ENCODE measurements at places on chromosomes 3 and 15.
A peak's percentile ranks its signal among the peaks of the same experiment; 100 is the strongest.

DNA sequence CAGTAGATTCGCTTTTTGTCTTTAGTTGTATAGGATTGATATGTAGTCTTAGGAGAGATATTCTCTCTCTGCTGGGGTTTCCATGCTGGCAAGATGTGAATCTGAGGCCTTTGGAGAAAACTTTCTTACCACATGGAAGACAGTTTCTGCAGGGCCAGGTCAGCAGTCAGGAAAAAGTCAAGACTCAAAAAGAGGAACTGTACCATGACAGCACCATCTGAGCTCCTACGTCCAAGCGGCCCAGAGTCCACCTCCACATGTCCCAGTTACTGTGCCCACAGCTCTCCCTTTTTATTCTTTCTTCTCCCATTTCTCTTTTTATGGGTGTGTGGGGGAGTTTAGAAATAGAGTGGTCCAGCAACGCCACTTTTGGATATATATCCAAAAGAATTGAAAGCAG, 172.0 kb downstream of the MTHFS start:
- no peak for DNase-seq

GRCh38 chr3:1531981-1532380, 439.2 kb downstream of the CNTN6 start:
- no peak for DNase-seq

DNA sequence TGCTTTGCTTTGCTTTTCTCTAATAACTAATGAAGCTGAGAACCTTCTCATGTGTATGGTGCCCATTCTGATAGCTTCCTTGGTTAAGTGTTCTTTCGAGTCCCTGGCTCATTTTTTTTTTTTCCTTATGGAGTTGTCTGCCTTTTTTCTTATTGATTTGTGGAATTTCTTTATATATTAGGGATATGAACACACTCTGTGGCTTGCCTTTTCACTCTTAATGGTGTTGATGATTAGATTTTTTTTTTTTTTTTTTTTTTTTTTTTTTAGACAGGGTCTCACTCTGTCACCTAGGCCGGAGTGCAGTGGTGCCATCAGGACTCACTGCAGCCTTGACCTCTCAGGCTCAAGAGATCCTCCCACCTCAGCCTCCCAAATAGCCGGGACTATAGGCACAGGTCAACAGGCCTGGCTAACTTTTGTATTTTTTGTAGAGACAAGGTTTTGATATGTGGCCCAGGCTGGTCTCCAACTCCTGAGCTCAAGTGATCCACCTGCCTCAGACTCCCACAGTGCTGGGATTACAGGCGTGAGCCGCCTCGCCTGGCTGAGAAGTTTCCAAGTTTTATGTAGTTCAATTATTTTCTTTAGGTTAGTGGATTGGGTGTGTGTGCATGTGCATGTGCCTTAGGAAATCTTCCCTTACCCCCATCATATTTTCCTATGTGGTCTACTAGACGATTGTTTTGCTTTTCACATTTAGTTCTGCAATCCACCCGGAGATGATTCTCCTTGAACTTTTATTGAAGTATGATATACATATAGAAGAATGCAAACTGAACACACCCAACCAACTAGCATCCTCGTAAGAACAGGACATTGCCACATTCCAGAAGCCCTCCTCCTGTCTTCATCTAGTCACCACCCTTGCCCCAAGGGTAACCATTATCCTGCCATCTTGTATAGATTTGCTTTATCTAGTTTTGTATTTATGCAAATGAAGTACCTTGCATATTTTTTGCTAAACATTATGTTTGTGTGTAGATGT, 1.7 kb upstream of the SNRPA1 start:
- no peak for DNase-seq

GRCh38 chr15:100681335-100681746, 79.0 kb downstream of the ASB7 start:
- DNase-seq, result no peak

- DNase-seq, result no peak
Measured at GRCh38 chr3:169953462-169954141, 13.0 kb upstream of the SEC62 start.

GRCh38 chr3:194181612-194182529, 45.9 kb downstream of the HES1 start:
- no peak for DNase-seq

DNA sequence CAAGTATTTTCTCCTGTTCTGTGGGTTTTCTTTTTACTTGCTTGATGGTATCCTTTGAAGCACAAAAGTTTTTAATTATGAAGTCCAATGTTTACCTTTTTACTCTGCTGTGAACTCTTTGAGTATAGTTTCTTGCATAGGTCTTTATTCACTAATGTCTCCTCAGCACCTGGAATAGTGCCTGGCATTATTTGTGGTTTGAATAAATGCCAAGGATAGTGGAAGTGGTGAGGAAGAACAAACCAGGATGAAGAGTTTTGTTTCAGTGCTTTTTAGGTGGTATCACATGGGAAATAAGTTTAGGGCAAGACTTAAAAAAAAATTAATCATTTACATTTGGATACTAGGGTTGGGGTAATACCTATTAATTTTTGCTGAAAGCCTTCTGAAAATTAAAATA, 25.7 kb downstream of the GPD1L start:
- no peak for DNase-seq

DNA sequence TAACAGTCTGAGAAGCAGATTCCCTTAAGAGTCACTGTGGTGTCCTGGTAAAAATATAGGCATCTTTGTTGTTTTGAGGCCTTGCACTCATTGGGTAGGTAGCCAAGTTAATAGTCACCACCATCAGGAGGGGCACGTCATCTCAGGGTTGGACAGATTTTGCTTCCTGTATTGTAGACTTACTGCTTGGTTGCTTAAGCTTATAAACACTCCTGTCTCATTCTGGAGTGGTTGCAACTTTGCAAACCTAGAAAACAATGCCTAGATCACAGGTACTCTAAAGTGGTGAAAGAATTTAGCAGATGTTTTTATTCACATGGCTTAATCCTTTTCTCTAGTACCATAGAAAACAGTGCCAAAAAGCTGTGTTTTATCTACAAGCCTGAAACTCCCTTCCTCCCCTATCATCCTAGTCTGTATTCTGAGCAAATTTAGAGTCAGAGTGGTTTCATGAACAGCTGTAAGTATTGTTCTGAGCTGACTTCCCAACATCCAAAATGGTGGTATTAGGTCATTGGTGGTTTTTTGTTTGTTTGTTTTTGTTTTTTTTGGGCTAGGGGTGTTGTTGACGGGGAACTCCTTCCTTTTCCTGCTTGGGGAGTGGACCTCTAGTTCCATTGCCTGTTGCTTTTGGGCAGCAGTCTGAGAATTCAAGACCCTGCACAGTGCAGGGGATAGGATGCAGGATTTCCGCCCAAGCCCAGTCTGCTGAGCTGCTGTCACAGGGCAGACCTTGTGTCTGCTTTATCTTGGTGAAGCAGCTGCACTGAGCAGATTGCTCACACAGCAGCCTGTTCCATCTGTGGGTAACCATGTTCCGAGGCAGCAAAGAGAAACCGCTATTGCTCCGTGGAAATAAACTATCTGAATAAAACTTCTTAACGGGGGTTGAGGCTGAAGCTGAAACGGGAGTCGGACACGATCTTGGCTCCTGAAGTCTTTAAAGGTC, 202.0 kb downstream of the AKAP13 start:
- DNase-seq, result peak; percentile 37

- DNase-seq, result no peak
Measured at GRCh38 chr15:67782691-67782991, 42.7 kb upstream of the SKOR1 start.

GRCh38 chr3:128313935-128314334, 152.8 kb downstream of the DNAJB8 start:
- no peak for DNase-seq

DNA sequence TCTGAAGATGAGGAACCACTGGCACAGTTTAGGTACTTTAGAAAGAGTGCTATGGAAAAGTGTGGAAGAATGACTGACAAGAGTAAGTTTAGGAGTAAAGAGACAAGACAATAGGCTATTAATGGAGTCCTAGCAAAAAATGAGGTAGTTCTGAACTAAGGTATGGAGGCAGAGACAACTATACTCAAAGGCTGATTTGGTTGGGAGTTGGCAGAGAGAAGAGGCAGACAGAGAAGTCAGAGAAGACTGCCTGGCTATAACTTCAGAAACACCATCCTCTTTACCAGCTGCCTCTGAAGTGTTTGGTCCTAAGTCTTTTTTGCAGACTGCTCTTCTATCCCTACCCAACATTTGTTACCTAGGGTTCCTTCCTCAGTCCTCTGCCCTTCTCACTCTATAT, 19.2 kb downstream of the DYNC1LI1 start:
- DNase-seq, result no peak

DNA sequence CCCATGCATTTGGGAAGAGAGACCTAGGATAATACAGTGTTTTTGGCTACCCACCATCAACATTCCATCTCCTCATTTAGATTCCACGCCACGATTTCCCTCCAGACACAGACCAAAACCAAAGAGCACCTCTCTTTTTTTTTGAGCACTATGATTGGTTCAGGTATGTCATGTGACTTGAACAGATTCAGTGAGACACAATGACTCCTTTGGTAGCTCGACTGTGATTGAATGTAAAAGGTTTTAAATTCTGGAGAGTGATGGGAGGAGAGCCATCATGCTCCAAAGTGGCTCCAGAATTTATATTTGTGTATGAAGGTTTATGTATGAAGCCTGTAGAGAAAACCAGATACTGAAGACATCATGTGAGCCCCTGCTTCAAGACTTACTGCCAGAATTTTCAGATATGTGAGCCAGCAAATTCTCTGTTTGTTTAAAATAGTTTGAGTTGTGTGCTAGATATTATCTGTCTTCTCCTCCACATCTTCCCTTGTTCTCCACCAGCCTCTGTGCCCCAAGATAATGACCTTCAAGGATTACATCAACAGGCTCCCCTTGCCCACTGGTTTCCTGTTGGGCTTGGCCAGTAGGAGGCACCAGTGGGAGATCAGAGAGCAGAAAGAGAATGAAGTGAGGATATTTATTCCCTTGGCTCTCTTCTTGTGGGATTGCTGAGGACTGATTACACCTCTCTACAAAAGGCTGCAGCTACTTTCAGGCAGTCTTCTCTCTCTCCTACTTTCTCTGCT, 12.5 kb downstream of the MYD88 start:
- no peak for DNase-seq

- DNase-seq, result no peak
Measured at GRCh38 chr3:20924646-20925385, 738.8 kb upstream of the SGO1 start.

GRCh38 chr3:105788593-105788992, 80.2 kb downstream of the CBLB start:
- no peak for DNase-seq

DNA sequence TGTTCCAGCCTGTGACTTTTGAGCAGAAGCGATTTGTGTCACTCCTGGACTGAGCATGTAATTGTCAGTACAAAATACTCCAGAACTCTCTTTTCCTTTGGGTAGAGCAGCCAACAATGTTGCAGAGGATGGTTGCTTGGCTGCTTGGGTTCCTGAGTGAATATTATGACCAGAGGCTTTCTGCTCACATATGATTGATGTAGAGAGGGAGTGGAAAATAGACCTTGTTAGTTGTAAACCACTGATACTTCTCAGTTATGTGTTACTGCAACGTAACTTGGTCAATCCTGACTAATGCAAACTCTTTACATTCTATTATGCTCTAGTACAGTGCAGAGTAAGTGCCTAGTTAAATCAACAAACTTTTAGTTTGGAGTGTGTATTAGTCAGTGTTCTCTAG, 322.6 kb upstream of the KCNH8 start:
- DNase-seq, result no peak

DNA sequence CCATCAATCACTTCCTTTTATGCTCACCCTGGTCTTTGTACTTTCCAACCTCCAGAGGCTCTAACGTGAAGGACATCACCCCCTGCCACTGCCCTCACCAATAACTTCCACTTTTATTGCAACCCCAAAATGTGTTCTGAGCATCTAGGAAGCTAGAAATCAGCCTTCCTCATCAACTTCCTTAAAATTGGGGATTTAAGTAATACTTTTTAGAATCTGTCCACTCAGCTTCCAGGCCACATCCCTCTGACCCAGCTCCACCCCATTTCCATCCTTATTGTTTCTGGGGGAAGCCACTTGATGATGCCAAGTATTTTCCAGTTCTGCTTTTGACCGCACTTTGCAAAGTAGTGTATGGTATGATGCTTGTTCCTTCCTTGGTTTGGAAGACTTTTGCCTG, 73.5 kb upstream of the XCR1 start:
- no peak for DNase-seq

- DNase-seq, result no peak
Measured at GRCh38 chr15:95839367-95839782, 491.1 kb upstream of the NR2F2 start.

- no peak for DNase-seq
Measured at GRCh38 chr15:22936577-22937472, 43.3 kb downstream of the CYFIP1 start.

DNA sequence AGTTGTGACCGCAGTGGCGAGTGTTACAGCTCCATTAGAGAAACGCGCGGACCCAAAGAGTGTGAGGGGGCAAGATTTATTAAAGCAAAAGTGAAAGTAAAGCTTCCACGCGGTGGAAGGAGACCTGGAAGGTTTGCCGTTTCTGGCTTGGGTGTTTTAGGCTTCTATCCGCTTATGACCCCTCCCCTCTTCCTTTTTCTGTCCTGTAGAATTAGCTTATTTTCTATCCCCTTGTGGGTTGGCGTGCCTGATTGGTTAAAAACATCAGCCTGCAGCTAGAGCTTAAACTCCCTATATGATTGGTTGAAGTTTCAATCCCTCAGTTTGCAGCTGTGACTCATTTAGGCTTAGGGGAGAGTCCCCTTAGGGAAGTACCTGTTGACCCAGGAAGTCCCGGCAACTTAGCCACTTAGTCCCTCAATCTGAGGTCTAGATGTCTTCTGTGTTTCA, 39.6 kb downstream of the C3orf38 start:
- DNase-seq, result no peak

GRCh38 chr15:25251700-25252390, 187.0 kb downstream of the UBE3A start:
- DNase-seq, result no peak

- DNase-seq, result no peak
Measured at GRCh38 chr3:122497425-122497824, 17.3 kb downstream of the KPNA1 start.

GRCh38 chr3:133662278-133662651, 524 bp upstream of the TOPBP1 start:
- DNase-seq, result no peak

GRCh38 chr3:19213603-19214220, 65.4 kb downstream of the KCNH8 start:
- no peak for DNase-seq

GRCh38 chr15:89401631-89402517, 67.2 kb upstream of the POLG start:
- no peak for DNase-seq

GRCh38 chr15:71278989-71279756, 163.9 kb downstream of the THSD4 start:
- no peak for DNase-seq

DNA sequence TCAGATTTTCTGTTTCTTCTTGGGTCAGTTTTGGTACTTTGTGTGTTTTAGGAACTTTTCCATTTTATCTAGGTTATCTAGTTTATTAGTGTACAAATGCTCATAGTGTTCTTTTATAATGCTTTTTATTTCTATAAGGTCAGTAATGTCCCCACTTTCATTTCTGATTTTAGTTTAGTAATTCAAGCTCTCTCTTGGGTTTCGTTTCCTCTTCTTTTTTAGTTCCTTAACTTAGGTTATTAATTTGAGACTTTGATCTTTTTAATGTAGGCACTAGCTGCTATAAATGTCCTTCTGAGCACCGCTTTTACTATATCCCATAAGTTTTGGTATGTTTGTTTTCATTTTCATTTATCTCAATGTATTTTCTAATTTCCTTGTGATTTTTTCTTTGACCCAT, 27.0 kb upstream of the CD200R1L start:
- no peak for DNase-seq

GRCh38 chr3:155382396-155383042, 89.0 kb upstream of the STRIT1 start:
- DNase-seq, result no peak

All from activated T-helper 9 cell treated with anti-CD3 and anti-CD28 coated beads, Interleukin-2, amount 50 U/mL, for 16 hours (primary cell).